ENCODE measurements at places on chromosomes 16 and 17.

GRCh38 chr17:60832631-60833030 is 155.0 kb downstream of the BCAS3 start:
- no peak for DNase-seq

GRCh38 chr16:11857161-11857560 is 5.8 kb upstream of the RSL1D1 start:
- DNase-seq: no peak

DNA sequence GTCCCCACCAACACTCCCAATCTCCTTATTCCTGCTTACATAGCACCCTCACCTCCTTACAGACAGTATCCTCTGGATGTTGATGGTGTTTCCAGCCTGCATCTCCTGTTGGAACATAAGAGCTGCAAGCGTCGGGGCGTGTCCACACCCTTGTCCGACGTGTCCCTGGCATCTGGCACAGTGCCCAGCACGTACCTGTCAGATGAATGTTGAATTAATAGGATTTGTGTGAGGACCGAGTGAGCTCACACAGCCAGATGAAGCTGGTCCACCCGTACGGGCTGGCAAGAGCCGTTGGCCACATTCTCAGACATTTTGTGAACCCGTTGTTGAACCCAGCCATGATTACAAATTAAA is 12.2 kb upstream of the CBX4 start:
- peak; percentile 69 for DNase-seq

GRCh38 chr17:34114174-34114573 is 140.9 kb upstream of the CCL2 start:
- DNase-seq: no peak

GRCh38 chr17:75356260-75356937 is 49.1 kb downstream of the GRB2 start:
- no peak for DNase-seq

DNA sequence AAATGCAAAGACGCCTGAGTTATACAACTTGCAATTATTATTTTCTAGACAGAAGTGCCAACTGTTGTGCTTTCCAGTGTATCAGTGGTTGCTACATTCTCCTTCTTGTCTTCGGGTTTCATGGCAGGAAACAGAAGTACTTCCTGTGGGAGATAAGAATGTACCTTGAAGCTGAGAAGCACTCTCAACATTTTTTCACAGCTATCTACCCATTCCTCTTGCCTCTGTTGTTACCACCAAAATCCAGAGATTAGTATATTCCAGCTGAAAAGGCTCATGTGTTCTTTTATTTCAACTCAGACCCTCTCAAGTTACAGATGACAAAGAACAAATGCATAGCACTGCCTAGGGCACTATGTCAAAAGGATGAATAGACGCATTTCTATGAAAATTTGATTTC is 4.8 kb upstream of the ADAT1 start:
- no peak for DNase-seq

All from urothelium cell line (cell line).